ENCODE measurements at places on chromosomes 3 and 15.

GRCh38 chr15:28106294-28107110, 7.4 kb upstream of the OCA2 start:
- DNase-seq, result no peak

- DNase-seq, result no peak
These were observed 241.6 kb downstream of the UACA start for GRCh38 chr15:70521576-70522322.

- no peak for DNase-seq
These were observed 12.0 kb upstream of the CTXND1 start for GRCh38 chr15:80264031-80264430.

- DNase-seq, result no peak
These were observed 446.2 kb upstream of the ALCAM start for GRCh38 chr3:104920512-104920911.

DNA sequence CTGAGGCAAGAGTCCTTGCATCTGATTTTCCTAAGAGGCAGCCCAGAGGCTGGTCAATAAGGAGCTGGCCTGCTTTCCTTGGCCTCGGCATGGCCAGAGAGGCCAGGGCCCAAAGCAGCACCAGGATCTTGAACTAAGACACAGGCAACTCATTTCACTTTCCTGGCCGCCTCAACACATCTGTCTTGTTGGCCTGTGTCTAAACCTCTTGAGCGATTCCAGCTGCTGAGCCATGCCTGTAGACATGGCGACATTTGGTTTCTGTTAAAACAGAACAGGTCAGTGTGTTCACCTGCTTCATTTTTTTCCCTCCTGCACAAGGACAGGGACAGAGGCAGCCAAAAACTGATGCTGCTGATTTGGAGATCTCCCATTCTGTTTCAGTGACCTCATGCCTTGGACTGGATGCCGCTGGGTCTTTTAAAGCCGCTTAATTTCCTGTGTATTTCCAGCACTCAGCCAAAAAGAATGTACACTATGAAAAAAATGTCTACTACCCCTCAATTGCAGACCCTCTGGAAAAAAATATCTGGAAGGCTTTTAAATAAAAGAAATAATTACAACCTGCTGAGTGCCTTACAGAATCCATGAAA, 266.6 kb upstream of the ICE2 start:
- DNase-seq, result no peak

- peak; percentile 59 for DNase-seq
These were observed 569.2 kb downstream of the ZBBX start for GRCh38 chr3:166810741-166811445.

DNA sequence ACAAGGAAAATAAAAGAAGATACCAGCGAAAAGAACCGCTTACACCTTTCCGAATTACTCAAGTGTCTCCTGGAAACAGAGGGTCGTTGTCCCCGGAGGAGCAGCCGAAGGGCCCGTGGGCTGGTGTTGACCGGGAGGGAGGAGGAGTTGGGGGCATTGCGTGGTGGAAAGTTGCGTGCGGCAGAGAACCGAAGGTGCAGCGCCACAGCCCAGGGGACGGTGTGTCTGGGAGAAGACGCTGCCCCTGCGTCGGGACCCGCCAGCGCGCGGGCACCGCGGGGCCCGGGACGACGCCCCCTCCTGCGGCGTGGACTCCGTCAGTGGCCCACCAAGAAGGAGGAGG, 325 bp downstream of the ALCAM start:
- peak; percentile 13 for DNase-seq

DNA sequence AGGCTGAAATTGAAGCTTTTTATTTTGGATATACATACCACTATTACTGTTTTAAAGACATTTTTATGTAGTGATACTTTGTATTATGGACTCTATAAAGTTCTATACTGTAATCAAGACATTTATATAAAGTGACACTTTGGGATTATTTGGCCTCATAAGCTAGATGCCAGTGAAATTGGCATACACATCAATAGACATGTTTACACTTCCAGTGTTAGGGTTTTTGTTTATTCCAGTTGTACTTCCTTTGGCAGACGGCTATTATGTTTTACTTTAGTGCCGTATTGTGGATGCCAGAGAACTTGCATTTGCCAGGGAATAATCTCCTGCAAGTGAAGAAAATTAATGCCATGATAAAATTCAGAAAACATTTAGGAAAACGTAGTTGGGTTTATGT, 6.0 kb downstream of the LXN start:
- DNase-seq, result no peak

DNA sequence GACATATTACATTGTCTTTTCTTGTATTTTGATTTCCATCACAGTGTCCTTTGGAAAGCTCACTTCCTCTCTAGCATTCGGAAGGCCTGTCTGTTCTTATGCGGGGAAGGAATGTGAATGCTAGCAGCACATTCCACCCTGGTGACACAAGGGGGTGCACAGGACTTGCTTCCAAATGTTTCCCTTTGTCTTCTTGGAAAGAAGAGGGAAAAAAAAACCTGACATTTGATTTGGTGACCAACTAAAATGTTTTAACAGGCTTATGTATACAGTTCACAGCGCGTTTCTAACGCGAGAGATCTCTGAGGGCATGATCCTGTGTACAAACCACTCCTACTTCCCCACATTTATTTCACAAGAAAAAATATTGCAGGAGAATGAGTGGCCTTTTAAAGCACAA, 107.6 kb upstream of the FXR1 start:
- peak; percentile 70 for DNase-seq

GRCh38 chr3:61616586-61616985, 55.2 kb downstream of the PTPRG start:
- DNase-seq, result no peak

- no peak for DNase-seq
These were observed 509.1 kb downstream of the MCTP2 start for GRCh38 chr15:94740469-94740868.

DNA sequence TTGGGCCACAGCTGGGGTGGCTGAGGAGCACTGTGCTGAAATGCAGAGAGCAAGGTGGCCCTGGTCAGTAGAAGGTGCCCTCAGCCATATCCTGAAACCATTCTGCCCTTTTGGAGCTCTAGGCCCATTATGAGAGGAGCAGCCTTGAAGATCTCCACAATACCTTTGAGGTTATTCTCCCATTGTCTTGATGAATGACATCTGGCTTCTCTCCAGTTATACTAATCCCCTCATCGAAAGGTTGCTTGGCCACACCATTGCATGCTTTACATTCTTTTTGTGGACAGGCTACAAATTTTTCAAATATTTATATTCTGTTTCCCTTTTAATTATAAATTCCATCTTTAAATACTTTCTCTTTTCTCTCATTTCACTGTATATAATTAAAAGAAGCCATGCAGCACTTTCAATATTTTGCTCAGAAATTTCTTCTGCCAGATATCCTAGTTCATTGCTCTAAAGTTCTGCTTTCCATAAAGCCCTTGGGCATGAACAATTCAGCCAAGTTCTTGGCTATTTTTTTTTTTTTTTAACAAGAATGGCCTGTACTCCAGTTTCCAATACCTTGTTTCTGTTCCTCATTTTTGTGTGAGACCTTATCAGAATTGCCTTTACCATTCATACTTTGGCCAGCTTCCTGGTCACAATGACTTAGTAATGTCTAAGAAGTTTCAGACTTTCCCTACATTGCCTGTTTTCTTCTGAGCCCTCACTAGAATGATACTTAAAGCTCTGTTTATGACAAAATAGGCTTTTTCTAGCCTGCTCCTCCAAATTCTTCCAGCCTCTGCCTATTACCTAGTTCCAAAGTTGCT, 138.9 kb upstream of the SGO1 start:
- DNase-seq, result no peak

- DNase-seq, result peak; percentile 70
These were observed 3.2 kb upstream of the SIAH2 start for GRCh38 chr3:150765949-150766720.

GRCh38 chr15:74301583-74302361, 65.6 kb downstream of the CCDC33 start:
- DNase-seq, result no peak

GRCh38 chr15:83380682-83381081, 66.5 kb upstream of the SH3GL3 start:
- DNase-seq, result peak; percentile 54

- DNase-seq, result no peak
These were observed 142.7 kb downstream of the GHSR start for GRCh38 chr3:172305552-172305951.

- no peak for DNase-seq
These were observed 28.9 kb downstream of the CHD2 start for GRCh38 chr15:92929002-92929401.

DNA sequence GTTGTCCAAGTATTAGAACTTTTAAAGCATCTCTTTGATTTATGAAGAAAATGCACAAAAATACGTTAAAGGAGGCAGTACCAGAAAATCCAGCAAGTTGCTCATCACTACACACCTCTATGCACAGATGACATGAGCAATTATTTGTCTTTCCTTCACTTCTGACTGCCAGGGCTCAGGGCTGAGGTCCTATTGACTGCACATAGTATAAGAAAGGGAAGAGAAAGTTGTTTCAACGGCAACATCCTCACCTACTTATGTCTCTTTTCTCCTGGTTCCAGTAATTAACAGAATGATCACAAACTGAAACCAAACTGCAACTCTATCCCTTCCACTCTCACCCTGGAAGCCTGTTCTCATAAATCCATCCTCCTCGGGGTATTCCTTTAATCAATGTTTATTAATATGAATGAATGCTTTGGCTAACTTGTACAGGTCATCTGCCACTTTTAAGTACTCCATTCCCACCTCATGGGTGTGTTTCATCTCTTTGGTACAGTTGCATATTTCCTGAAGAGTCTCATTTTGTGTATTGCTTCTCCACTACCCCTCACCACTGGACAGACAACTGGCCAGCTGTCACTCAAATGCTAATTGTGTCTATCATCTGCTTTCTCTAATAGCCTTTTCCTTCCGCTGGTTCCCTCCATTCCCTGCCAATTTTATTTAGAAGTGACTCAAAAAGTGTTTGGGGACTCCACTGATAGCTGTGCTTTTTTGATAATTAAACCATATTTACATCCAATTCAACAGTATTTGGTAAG, 34.5 kb downstream of the RAB27A start:
- DNase-seq, result no peak

GRCh38 chr3:73480187-73480672, 144.5 kb downstream of the PDZRN3 start:
- no peak for DNase-seq

DNA sequence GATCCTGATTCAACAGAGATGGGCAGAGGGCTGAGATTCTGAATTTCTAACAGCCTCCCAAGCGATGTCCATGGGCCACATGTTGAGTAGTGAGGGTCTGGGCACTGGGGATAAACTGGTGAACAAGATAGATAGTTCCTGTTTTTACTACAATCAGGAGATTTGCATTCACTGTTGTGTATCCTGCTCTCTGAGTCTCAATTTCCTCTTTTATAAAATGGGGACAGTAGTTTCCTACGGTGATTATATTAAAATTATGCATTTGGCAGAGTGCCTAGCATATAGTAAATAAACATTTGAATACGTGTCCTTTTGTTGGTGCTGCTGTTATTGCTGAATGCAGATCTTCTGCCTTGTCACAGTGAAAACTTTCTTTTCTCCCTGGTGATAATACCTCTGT, 102.5 kb downstream of the MYH15 start:
- no peak for DNase-seq

DNA sequence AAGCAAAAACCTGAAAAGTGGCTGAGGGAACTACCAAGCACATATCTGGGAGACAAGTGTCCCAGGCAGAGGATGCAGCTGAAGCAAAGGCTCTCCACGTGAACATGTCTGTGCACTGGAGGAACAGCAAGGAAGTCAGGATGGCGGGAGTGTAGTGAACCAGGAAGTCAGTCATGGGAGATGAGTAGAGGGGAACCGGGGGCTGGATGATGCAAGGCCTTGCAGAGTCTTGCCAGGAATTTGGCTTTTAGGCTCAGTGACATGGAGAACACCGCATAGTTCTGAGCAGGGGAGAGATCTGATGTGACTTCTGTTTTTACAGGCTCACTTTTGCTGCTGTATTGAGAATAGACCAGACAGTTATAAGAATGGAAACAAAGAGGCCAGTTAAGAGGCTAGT, 19.0 kb downstream of the C2CD4A start:
- DNase-seq, result no peak

DNA sequence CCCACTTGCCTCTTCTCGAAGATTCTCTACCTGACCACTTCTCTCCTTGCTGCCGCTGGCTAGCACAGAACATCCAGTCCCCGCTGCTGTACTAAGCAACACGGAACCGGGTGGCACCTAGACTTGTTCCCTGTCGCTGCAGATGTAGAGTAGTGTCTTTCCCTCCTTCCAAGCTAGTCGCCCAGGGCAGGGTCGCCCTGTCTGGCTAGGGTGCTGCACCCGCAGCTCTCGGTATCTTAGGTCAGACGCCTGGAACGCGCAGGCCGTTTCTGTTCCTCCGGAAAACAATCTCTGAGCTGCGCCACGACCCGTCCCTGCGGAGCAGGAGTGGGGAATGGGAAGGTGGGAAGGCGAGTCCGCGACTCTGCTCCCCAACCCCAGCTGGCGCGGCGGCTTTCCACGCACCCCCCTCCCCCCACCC, 758 bp upstream of the SNX33 start:
- DNase-seq, result no peak

GRCh38 chr3:126275620-126275904, 81.6 kb downstream of the KLF15 start:
- DNase-seq, result no peak

DNA sequence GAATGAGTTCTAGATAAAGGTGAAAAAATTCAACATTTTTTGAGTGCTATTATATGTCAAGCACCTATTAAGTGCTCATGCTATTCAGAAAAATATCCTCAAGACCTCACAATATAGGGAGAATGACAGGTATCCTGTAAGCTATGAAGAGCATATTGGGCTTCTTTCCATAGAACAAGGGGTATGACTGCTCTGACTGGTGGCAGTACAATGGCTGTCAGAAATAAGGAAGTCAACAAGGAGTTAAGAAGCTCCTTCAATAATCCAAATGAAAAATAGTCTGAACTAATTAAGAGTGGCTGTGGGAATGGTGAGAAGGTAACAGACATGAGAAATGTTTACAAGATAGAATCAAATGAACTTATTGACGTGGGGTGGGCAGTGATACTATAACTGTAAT, 24.7 kb downstream of the NPTN start:
- no peak for DNase-seq

- DNase-seq, result no peak
These were observed 34.4 kb upstream of the CASR start for GRCh38 chr3:122148941-122149627.

GRCh38 chr3:158925828-158926494, 124.1 kb downstream of the MFSD1 start:
- no peak for DNase-seq

DNA sequence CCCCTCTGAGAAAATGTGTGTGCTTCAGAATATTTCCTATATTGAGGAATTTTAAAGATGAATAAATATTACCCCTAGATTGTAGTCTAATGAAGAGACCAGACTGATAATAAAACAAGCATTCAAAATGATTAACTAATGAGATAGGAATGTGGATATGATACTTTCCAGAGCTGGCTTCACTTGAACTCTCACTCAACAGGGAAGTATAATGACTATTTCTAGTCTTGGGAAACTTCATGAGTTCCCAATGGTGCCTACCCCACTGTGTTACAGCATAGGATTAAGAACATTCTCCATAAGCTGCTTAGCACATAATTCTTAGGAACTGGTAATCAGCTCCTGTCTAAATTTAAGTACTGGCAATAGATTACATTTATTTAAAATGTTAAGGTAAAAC, 261.5 kb upstream of the ZNF385D start:
- no peak for DNase-seq

GRCh38 chr3:163809540-163809993, 1268.7 kb downstream of the SI start:
- no peak for DNase-seq

GRCh38 chr15:74291101-74292071, 55.3 kb downstream of the CCDC33 start:
- peak; percentile 62 for DNase-seq

GRCh38 chr3:132522353-132522752, 74.7 kb upstream of the ACKR4 start:
- no peak for DNase-seq

All from H4 (cell line).